Stimulated activated CD4-positive, alpha-beta T cell treated with anti-CD3 and anti-CD28 coated beads, Interleukin-2, amount 100 ng/mL, for 24 hours (primary cell): ENCODE measurements at places on chromosomes 5 and 9.

DNA sequence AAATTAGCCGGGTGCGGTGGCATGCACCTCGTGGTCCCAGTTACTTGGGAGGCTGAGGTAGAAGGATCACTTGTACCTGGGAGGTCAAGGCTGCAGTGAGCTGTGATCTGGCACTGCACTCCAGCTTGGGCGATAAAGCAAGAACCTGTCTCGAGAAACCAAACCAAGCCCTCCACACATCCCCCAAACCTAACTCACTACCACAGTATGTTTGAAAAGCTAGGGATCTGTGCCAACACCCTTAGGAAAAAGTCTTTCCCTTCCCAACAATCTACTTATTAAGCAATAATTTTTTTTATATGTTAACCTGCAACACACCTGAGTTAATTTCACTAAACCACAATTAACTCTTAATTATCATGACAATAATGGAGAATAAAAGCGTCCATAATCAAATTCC lies 2.2 kb downstream of the UBTD2 start:
- no peak for DNase-seq

- DNase-seq: no peak
Observed at GRCh38 chr9:106707291-106707690, 155.7 kb upstream of the ZNF462 start.

DNA sequence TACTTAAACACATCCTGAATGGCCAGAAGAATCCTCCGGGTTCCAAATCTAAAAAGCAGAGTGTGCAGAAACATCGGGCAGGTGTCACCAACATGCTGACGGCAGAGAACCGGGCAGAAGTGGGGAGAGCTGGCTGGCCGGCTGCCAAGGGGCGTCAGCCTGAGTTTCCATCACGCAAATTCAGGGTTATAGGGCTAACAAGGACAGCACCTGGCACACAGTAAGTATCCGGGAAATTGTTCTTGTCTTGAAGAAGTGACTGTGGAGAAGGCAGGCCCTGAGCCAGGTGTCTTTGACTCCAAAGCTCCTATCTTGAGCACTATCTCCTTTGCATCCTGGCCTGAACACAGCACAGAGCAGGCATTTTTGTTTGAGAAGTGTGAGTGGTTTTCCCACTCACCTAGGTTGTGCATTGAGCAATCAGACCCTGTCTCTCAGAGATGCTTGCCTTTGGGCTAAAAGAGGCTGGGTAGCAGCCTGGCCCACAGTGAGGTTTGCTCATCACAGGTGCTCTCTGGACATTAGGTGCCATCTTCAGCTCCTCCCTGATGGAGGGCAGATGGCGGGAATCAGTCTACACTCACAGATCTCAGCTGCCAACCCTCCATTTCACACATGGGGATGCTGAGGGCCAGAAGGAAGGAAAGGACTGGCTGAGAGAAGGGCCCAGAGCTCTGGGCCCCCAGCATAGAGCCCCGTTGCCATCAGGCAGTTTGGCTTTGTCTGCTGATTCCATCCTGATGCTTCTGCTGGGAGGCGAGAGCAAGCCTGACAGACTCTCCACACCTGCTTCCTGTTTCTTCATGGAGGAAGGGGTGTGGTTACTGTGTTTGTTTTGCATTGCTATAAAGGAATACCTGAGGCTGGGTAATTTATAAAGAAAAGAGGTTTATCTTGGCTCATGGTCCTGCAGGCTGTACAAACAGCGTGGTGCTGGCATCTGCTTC lies 52.8 kb downstream of the WHRN start:
- no peak for DNase-seq

- DNase-seq: no peak
Observed at GRCh38 chr5:132692632-132692967, 18.8 kb downstream of the IL4 start.

- DNase-seq: peak; percentile 35
Observed at GRCh38 chr5:120457839-120458507, 6.1 kb upstream of the PRR16 start.

GRCh38 chr9:76092572-76092971 lies 202.1 kb downstream of the PCSK5 start:
- no peak for DNase-seq

DNA sequence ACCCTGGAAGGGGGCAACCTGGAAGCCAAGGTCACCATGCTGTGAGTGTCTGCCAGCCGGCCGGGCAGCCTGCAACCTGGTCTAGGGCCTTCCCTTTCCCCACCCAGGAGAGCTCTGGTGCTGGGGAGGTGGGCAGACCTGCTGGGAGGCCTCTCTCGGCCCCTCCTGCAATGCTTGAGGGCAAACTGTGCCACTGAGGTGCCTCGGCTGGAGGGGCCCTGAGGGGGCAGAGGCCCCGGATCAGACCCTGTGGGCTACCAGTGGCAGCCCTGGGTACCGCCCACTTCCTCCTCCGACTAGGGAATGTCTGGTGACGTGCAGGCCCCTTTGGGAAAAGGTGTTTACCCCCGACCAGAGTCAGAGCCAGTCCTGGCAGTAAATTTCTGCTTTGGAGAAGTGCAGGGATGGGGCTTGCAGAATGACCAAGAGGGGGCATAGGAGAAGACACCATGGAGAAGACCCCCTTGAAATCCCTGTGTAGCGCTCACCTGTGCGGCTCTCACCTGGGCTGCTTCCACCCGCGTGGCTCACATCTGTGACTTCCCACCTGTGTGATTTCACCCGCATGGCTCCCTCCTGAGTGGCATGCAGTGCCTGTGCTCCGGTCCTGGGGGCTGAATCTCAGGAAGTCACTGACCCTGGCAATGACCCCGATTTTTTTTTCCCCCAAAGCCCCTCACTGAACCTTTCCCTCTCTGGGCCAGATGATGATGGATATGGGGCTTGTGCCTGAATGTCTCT lies 1.1 kb downstream of the LCN1 start:
- no peak for DNase-seq

GRCh38 chr5:10323588-10324488 lies 16.1 kb upstream of the CMBL start:
- no peak for DNase-seq

- no peak for DNase-seq
Observed at GRCh38 chr9:111029260-111029659, 9.0 kb downstream of the LPAR1 start.

- no peak for DNase-seq
Observed at GRCh38 chr9:113853333-113853732, 22.8 kb upstream of the ZNF618 start.

- no peak for DNase-seq
Observed at GRCh38 chr9:88508326-88508725, 26.7 kb upstream of the NXNL2 start.

GRCh38 chr5:146103594-146103993 lies 1.8 kb downstream of the PLAC8L1 start:
- DNase-seq: no peak

DNA sequence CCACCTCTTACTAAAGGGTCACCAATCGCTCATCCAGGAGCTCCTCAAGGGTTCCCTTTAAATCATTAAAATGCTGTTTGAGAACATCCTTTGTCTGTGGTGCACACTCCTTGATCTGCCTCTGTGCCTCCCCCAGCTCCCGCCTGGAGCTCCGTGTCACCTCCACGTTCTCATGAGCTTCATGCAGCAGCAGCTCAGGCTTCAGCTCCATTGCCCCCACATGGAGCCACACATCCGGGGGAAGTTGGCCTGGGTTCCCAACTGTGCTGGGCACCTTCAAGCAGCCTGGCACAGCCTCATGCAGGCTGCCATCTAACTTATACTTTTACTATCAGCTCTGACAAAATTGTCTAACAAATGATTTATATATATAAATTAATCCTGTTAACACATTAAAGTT lies 585.8 kb upstream of the FAM174A start:
- no peak for DNase-seq

GRCh38 chr5:174573221-174573994 lies 151.0 kb upstream of the MSX2 start:
- no peak for DNase-seq

DNA sequence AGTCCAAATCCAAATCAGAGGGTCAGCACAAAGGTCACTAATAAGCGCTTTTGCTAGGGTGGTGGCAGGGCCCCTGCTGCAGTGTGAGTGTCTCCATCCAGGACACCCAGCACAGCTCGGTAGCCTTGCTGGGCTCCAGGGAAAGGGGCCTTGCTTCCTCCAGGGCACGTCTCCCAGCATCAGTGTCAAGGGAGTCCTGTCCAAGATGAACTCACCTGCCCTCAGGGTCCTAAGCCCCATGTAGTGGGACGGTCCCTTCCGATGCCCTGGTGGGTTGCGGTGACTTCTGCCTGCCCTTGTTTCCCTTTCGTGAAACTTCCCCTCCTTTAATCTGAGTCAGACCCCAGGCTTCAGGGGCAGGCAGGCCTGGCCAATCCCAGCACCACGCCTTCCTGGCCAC lies 101.7 kb downstream of the ZNF354C start:
- DNase-seq: no peak

GRCh38 chr5:113489299-113489698 lies 1.0 kb upstream of the MCC start:
- no peak for DNase-seq

DNA sequence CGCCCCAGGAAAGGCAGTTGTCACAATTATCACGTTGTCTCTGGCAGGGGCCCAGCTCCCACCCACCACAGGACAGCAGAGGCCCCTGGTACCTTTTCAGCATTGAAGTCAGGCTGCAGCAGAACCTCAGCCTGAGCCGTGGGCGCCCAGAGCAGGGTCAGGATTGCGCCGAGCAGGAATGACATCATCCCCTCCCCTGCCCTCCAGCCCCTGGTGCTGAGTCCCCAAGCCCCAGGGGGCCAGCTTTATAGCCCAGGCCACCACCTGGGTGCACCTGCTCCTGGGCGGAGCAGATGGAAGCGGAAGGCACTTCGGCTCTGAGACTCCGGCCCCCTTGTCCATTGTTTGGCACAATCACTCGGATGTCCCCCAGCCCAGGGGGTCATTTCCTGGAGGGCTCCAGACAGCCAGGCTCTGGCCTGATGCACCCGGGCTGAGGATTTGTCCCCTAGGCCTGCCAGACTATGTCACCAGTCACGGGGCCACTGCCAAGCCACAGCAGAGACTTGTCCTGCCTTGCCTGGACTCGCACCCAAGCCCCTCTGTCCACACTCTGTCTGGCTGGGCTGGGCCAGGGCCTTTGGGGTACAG lies at the start of gene LCN15:
LCN15 (minus strand) TSS at position 218 of the 591 bp plus-strand sequence; CDS start at position 188, 30 bp downstream.
- DNase-seq: no peak

GRCh38 chr9:68768619-68769018 lies 63.6 kb downstream of the PIP5K1B start:
- DNase-seq: no peak

DNA sequence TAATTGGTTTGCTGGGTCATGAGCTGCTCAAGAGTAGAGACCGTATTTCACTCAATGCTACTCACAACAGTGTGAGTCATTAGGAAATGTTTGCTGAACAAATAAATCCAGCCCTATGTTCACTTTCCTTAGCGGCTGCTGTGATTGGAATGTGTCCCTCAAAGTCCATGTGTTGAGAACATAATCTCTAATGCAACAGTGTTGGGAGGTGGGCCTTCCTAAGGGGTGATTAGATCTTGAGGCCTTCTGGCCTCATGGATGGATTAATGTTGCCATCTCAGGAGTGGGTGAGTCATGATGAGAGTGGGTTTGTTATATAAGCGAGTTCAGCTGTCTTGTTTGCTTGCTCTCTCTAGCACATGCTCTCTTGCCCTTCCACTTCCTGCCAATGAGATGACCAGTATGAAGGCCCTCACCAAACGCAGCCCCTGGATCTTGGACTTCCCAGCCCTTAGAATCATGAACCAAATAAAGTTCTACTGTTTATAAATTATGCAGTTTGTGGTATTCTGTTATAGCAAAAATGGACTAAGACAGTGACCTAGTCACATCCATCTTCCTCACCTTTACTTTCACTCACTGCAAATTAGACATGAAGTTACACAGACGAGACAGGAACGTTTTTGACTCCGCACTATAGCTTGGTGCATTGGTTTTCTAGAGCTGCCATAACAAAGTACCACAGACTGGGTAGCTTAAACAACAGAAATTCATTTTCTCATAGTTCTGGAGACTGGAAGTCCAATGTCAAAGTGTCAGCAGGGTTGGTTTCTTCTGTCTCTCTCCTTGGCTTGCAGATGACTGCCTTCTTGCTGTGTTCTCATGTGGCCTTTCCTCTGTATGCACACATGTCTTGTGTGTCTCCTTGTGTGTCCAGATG lies 50.9 kb upstream of the FAM169A start:
- DNase-seq: no peak

DNA sequence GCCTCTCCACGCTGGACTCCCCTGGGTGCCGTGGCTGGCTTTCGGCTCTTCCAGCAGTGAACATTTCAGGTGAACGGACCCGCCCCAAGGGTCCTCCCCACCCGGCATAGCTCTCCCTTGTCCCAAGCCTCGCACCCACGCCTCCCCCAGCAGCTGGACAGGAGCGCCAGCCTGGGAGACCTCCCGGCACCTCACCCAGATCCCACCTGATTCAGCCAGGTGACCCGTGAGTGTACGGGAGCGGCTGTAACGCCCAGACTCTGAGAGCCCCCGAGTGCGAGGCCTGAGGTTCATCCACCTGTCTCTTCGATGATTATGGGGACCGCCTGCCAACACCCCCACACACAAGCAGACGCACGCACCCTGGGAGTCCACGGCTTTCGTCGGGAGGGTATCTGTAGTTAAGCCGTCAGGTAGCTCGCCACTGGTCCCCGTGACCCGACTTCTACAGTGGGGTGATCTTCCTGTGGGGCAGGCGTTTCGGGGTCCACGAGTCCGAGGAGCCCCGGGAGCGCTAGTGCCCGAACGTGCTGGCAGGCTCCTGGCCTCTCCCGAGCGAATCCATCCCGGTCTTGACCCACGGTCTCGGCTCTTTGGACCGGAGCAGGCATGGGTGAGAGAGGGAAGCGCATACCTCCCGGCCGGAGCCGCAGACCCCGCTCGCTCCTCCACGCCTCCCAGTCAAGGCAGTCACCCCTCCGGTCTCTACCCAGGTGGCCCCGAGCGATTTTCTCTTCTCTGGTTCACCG lies 14.9 kb downstream of the TRIM7 start:
- DNase-seq: peak; percentile 57

- DNase-seq: no peak
Observed at GRCh38 chr5:120464627-120465435, 731 bp downstream of the PRR16 start.

- DNase-seq: peak; percentile 69
Observed at GRCh38 chr5:38809388-38810359, 36.1 kb upstream of the OSMR start.

DNA sequence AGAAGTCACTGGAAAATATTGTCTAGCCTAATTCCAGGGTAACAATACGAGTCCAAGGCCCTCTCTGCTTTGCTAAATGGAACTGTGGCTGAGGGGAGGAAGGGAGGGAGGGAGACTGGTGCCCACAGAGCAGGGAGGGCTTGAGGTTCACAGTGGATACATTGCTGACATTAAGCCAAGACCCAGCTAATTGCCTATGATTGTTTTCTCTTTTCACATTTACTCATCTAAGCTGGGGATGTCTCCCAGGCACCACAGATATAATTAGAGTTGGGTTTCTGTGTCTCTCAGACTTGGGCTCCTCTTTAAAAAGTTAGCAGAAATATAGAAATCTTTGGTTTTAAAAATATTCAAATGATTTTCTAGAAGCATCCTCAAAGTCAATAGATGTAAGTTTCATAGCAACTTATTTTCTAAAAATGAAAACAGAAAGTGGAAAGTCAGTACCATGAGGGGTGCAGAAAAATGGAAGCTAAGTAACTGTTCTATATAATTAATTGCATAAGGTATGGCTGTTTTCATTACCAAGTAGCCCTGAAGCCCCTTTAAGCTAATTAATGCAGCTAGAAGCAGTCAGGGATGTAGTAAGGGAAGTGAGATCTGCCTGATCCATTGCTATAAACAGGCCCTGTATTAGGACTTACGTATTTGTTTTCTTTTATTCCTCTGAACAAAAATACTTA lies 259.8 kb downstream of the NDUFS4 start:
- no peak for DNase-seq

GRCh38 chr5:360257-361027 lies 38.9 kb downstream of the AHRR start:
- DNase-seq: no peak
